ENCODE measurements at places on chromosomes 13 and 19.

GRCh38 chr13:22194106-22194805, 523.4 kb downstream of the FGF9 start:
- DNase-seq, result no peak

GRCh38 chr13:27352698-27353097, 71.7 kb upstream of the GTF3A start:
- no peak for DNase-seq

DNA sequence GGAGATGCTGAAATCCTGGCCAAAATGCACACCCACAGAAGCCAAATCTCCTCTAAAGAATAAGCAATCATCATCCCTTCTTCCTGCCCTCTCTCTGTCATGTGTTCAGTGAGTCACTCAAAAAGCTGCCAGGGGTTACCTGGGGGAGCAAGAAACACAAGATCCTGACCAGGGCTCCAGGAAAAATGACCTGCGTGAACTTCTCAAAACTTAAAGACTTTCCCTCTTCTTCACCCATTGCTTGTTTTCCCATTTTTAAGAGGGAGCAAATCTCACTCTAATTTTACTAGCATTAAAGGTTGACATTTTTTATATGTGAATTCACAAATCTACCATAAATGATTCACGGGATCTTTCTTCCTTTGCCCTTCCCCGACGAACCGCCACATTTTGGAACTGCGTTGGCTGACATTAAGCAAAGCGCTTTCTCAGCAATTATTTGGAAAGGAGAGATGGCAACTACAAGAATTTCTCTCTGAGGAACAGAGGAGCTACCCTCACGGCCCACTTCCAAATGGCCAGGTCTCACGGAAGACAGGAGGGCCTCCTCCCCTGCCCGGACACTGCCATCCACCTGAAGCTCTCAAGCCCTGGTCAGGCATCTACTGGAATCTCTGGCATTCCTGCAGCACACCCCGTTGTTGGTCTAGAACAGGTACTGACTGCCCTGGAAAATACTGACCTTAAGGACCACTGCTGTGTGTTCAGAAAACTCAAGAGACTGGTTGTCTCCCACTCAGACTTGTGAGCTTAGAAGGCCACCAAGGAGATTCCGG, 14.2 kb downstream of the TSHZ3 start:
- DNase-seq, result no peak

- DNase-seq, result peak; percentile 0
These were observed 20.1 kb upstream of the ZNRF4 start for GRCh38 chr19:5434970-5435641.

DNA sequence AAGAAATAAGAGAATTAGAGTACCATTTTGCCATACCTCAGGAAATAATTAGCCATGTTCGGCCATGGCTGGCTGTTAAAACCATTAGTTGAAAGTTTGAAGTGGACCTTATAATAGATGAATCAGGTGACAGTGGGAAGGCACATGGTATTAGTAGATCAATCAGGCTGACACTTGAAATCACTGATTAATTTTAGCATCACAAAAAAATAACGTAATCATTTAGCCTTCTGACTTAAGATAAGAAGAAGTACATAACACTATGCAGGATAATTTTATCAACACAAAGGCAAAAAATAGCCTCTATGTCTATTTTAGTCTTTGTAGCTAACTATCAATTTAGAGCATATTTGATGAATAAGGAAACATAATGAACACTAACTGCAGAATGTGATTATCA, 615.5 kb downstream of the PCDH17 start:
- no peak for DNase-seq

DNA sequence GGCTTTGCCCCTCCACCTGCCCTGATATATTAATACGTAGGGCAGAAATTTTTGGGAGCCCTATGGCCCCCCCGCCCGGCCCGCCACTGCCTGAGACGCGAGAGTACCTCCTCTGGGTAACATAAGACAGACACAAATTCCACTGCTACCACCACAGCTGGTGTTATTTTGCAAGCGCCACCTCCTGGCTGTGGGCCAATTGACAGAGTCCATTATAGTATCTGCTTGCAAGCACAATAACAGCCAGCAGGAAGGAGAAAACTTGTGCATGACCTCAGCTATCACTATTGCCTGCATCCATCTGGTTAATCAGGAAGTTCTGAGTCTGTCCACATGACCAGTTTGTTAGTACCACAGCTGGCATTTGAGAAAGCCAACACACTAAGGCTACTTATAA, 25.3 kb upstream of the OR10H2 start:
- DNase-seq, result no peak

DNA sequence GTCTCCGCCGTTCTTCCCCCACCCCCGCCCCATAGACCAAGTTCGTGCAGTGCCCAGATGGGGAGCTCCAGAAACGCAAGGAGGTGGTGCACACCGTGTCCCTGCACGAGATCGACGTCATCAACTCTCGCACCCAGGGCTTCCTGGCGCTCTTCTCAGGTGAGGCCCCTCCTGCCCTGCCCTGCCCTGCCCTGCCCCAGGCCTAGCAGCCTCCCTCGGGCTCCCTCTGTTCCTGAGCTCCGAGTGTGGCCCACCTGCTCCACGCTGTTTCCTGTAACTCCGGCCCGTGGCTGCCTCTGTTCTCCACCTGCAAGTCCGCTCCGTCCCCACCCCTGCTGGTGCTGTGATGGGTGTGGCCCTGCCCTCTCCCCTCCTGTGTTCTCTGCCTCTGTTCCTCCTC, 6.4 kb downstream of the LHB start:
- no peak for DNase-seq

DNA sequence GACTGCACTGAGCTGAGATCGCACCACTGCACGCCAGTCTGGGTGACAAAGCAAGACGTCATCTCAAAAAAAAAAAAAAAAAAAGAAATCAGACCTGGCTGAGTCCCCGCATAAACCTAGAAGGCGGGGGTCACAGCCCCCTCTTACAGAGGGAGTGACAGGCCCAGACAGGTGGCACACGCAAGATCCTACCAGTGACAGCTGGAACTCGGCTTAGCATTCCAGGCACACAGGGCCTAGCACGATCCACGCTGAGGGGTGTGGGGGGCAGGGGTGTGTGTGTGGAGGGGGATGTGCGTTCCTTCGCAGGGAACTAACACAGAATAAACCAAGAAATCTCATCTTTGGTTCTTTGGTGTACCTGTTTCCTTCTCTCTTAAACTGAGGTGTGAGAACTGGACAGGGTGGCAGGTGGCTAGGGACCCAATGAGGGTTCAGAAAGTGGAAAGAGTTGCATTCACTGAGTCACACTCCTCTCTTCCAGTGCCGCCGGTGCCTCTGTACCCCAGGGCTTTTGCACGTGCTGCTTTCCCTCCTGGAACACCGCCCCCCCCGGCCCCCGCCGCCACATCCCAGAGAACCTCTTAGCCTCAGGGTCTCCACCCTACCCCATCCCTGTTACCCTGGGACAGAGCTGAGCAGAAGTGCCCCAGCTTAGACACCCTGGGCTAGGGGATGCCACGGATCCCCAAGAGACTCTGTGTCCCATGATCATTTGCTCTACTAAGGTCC, 5.0 kb downstream of the SGTA start:
- no peak for DNase-seq

GRCh38 chr13:89865164-89866064, 1482.1 kb upstream of the MIR17HG start:
- no peak for DNase-seq

- no peak for DNase-seq
These were observed 2738.9 kb upstream of the PCDH20 start for GRCh38 chr13:64154514-64154913.

DNA sequence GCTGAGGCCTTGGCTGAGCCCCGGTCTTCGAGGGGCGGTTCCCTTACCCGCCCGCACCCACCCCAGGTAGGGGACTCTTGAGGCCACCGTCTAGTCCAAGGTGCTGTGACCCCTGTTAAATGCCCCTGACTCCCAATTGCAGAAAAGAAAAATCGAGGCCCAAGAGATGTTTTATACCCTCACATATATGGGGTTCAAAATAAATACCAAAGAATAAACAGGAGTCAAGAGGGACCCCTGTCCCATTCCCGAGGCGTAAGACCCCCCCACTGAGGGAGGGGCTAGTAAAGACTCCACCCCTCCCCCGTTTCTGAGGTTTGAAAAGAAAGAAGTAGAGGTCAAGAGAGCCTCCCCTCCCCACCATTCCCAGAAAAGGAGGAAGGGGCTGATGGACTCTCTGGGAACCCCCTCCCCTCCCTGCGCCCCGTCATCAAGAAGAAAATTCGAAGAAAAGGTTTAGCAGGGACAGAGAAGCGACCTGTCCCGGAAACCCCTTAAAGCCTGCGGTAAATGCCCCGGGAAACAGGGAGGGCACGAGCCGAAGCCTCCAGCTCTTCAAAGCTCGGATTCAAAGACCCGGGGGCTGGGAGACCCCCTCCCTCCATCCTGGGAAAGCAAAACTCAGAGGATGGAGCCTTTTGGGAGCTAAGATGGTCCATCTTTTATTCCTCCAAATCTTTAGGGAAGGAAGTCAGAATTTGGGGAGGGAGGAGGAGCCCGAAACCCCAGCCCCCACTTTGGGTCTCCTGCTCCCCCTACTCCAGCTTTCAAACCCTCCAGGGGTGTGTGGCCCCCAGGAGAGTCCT, 755 bp upstream of the RAB3A start:
- no peak for DNase-seq

DNA sequence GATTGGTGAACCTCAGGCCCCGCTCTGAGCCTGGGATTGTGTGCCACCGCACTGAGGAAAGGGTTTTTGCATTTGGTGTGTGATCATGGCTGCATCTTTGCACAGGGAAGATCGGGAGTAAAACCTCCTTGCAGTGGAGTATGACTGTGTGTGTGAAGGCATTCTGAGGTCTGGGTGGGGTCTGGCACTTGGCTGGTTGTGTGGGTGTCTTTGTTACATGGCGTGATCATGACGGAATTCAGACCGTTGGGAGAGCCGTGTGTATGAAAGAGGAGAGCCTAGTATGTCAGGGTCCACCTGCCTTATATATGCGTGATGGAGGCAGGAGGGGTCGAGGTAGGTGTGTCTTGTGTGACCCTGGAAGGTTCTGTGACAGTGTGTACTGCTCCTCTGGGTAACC, 740 bp upstream of the BEST2 start:
- no peak for DNase-seq

DNA sequence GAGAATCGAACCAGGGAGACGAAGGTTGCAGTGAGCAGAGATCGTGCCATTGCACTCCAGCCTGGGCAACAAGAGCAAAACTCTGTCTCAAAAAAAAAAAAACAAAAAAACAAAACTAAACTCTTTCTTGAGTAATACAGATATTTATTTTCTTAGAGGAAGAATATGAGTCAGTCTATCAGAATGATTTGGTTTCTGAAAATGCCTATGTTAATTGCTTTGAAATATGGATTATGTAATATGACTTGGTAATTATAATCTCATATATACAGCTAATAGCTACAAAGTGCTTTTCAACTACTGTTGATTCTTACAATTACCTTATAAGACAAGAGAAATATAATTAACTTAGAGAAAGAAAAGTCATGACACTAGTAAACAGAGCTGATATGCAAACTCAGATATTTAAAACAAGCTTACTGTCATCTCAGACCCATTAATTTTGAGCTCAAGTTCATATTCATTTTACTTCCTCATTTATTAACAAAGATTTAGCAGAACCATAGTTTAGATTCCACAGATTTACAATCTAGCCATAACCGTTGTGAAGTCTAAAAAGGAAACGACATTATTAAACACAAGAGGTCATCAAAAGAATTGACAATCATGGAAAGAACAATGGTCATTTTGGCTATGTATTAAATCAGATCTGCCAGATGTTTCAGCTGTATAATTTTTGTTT, 88.0 kb downstream of the TBC1D4 start:
- DNase-seq, result no peak

- DNase-seq, result no peak
These were observed 2.5 kb upstream of the ISYNA1 start for GRCh38 chr19:18440415-18440877.

DNA sequence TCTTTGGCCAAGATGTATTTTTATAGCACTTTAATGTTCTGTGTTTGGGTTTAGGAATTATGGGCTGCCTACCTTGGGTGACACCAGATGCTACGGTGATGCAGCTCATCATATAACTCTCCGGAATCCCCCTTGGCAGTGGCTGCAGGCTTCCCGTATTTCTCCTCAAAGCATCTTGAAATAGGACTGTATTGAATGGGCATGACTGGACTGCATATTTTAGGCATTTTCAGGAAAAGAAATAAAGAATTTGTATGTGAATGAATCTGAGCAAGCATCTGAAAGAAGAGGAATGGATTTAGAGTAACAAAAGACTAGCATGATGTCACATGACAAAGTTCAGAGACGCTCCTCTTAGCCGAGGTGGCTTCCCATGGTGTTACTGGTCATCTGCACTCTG, 70.6 kb downstream of the DGKH start:
- DNase-seq, result no peak

- DNase-seq, result no peak
These were observed 5.4 kb upstream of the LRFN1 start for GRCh38 chr19:39325778-39326665.

GRCh38 chr19:12967907-12968306, 1.5 kb upstream of the DAND5 start:
- no peak for DNase-seq

- DNase-seq, result no peak
These were observed 418.2 kb downstream of the IRS2 start for GRCh38 chr13:109368230-109368629.

- DNase-seq, result no peak
These were observed 111.3 kb upstream of the MRI1 start for GRCh38 chr19:13652810-13653590.

GRCh38 chr13:61728471-61728870, 312.8 kb upstream of the PCDH20 start:
- no peak for DNase-seq

- DNase-seq, result peak; percentile 97
These were observed at the start of gene ZNF112 for GRCh38 chr19:44356383-44357111. Gene ZNF112, minus strand, starts transcription at chr19:44356680. Its CDS starts 16,141 bp downstream, at chr19:44340539.

DNA sequence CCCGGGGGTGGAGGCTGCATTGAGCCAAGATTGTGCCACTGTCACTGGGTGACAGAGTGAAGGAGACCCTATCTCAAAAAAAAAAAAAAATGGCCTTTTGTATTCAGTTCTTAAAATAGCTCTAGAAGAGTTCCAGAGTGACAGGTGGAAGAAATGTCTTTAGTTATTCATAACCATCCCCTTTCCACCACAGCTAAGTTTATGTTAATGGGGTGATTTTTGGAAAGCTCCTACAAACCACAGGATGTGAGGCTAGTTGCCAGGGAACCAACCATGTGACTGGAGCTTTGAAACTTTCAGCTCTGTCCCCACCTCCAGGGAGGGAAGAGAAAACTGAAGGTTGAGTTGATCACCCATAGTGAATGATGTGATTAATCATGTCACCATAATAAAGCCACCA, 6.9 kb downstream of the ZNF490 start:
- peak; percentile 2 for DNase-seq

GRCh38 chr19:29704562-29705558, 10.2 kb downstream of the C19orf12 start:
- no peak for DNase-seq

DNA sequence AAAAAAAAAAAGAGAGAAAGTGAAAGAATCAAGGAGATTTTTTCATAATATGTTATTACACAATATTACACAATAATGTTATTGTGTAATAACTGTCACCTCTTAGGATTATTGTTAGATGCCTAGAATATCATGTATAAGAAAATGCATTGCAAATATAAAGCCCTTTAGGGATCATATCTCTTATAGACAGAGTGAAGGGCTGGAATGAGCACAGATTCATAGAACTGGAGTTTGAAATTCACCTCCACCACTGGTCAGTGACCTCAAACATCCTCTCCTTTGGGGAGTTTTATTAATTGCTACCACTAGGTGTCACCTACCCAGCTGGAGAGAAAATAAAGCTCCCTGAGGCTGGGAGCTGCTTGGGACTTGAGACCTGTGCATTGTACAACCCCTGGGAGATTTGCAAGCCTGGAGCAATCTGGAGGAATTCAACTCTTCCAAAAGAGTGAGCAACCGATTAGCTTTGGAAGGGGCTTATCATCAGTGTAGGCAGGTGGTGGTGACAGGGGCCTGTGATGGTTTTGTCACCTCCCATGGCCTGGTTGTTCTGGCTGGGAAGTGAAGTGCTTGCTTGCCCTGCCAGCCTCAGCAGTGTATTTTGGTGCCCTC, 30.3 kb upstream of the FRY start:
- DNase-seq, result no peak
